ENCODE measurements at places on chromosomes 6 and 20. TPM values are rescaled to one million over a fixed set of nuclear protein-coding genes. Genes with fewer than 3 reads are reported as not detected.

SLC35F1 gene
- total RNA-seq = 0.80 TPM

SLC22A3 gene
- 13.1 TPM for total RNA-seq

POU3F2 gene
- total RNA-seq = not detected

OR2H2 gene
- total RNA-seq = not detected

ZBTB24 gene
- 13.8 TPM for total RNA-seq

HDGFL1 gene
- total RNA-seq = not detected

TNF gene
- not detected for total RNA-seq

ZSCAN12 gene
- total RNA-seq = 11.6 TPM

HLA-DPB1 gene
- total RNA-seq = 80.3 TPM

RCAN2 gene
- 2.9 TPM for total RNA-seq

CLPSL2 gene
- 2.3 TPM for total RNA-seq

ARFRP1 gene
- 30.7 TPM for total RNA-seq

ZC2HC1B gene
- total RNA-seq = not detected

MATN4 gene
- 0.33 TPM for total RNA-seq

PHACTR3 gene
- 0.29 TPM for total RNA-seq

SHLD1 gene
- total RNA-seq = 6.6 TPM

MYBL2 gene
- 0.44 TPM for total RNA-seq

OR2H1 gene
- total RNA-seq = not detected

SDCBP2 gene
- 10.8 TPM for total RNA-seq

RRAGD gene
- total RNA-seq = 23.9 TPM

NKAPL gene
- 1.6 TPM for total RNA-seq

MRPS18B gene
- 42.1 TPM for total RNA-seq

ADGRF1 gene
- total RNA-seq = not detected

RNF39 gene
- not detected for total RNA-seq

REM1 gene
- 3.4 TPM for total RNA-seq

CST2 gene
- not detected for total RNA-seq

NINL gene
- total RNA-seq = 15.5 TPM

All from breast epithelium (tissue), 4 donors.